D721Med (cell line): ENCODE measurements at places on chromosomes 16 and 17.

DNA sequence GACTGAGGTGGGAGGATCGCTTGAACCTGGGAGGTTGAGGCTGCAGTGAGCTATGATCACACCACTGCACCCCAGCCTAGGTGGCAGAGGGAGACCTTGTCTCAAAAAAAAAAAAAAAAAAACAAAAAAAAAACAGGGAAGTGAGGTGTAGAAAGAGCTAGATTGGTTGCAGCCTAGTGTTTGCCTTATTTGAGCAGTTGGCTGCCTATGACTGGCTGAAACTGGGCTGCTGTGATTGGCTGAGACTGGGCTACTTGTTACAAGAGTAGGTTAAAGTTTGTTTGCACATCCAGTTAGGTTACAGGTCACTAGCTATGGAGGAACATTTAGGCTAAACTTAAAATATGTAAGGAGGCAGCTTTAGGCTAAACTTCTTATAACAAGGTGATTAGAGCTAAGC lies 5.7 kb downstream of the DHRS7B start:
- DNase-seq: no peak

GRCh38 chr16:23448392-23448791 lies 4.6 kb downstream of the COG7 start:
- no peak for DNase-seq

GRCh38 chr17:76088041-76088867 lies 9.3 kb downstream of the ZACN start:
- DNase-seq: peak; percentile 11

- no peak for DNase-seq
Observed at GRCh38 chr17:49201481-49201927, 8.9 kb downstream of the GNGT2 start.
